ENCODE measurements at places on chromosomes 13 and 19.

DNA sequence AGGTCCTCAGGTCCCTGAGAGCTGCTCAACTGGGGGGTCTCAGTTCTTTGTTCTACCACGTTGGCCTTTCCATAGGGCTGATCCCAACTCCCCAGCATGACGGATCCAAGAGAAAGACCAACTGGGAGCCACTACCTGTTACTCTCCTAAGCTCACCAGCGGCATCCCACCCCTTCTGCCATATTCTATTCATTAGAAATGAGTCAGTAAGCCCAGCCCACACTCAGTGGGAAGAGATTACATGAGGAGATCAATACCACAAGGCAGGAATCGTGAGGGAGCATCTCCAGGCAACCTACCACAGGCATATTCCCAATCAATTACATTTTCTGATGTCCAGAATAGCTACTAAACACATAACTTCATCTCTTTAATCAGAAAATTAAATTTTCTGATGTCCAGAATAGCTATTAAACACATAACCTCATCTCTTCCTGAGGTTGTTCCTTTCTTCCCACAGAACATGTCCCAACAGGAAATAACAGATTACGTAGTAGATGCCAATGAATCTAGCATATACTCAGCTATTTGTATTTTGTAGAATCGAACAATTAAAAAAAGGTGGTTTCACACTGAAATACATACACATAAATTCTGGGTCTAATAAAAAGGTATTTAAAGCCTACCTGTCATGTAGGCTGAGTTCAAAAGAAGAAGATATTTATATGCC, 708.1 kb upstream of the ARGLU1 start:
- DNase-seq, result no peak

DNA sequence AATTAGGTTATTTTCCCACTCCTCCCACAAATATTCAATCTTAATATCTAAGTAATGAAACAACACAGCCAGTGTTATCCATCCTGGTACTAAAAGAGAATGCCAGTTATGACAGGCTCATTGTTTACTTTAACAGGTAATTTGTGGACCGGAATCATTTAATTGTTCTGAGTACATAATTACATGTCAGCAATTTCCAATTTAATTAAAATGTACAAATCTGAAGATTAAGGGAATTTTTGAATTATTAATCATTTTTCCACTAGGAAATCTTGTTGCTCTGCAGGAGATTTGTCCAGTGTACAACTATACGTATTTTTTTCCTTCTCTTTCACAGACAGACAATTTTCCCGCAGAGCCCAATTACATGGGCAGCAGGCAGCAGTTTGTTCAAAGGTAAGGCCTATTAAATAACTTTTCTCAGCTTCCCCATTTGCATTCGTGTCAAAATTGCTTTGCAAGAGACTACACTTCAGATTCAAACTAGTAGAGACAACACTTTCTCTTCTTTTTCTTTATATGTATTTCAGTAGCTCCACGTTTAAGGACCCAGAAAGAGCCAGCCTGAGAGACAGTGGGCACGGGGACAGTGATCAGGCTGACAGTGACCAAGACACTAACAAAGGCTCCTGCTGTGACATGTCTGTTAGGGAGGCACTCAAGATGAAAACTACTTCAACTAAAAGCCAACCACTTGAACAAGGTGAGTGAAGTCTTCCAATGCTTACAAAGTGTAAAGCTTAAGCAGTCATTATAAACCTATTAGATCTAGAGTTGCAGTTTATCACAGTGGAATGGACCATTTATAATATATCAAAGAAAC, 34.8 kb downstream of the PCDH17 start:
- no peak for DNase-seq

DNA sequence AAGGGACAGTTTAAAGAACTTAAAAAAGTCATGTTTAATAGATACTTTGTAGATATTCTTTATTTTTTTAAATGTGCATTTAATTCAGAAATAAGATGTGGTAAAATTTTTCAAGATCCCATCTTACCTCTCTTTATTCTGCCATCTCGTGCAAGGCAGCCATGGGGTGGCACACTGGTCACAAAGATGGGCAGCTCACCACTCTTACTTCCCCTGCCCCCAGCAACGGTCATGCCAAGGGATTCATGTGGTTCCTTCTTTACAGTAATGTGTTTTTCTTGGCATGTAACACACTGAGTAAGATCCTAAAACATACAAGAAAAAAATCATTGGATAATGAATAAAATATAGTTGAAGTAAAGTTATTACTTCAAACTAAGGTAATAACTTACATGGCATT, 64.2 kb downstream of the LNX2 start:
- DNase-seq, result no peak

- no peak for DNase-seq
These were observed 75.2 kb upstream of the MRI1 start for GRCh38 chr19:13689085-13689484.

GRCh38 chr13:79090552-79091124, 315.4 kb downstream of the RBM26 start:
- no peak for DNase-seq

- DNase-seq, result no peak
These were observed 1227.4 kb downstream of the PCDH17 start for GRCh38 chr13:58858870-58859371.

DNA sequence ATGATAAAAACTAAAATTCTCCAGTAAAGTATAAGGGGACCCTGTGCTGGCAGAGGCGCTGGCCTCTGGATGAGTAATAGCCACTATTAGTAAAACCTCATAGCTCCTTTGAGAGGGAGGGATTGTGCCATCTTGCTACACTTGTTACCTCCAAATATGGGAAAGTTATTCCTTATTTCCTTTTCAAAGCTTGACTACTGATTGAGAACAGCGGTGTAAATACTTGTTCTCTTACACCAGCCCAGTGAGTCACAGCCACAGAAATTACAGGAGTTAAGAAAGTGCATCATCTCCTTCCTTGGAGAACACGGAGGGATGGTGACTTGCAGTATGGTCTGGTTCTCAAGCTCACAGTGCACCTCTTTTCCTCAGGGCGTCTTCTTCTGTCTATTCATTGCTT, 379.0 kb downstream of the EFNB2 start:
- DNase-seq, result no peak

DNA sequence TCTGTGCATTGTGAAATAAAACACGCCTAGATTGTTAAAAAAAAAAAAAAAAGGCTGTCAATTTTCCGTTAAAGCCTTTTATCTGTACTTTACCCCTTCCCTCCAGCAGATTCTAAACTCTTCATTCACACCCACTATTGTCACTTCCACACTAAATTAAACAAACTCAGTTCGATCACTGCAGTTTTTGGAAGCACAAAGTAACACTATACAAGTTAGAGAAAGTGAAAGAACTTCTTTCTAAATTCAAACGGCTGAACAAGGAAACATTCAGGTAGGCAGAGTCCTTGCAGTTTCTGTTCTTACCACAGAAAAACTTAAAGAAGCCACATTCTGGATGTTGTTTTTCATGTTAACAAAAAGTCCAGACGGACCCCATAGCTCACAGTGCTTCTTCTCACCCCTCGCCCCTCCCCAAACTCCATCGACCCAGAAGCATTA, 27.5 kb upstream of the UBE2L5 start:
- DNase-seq, result no peak

DNA sequence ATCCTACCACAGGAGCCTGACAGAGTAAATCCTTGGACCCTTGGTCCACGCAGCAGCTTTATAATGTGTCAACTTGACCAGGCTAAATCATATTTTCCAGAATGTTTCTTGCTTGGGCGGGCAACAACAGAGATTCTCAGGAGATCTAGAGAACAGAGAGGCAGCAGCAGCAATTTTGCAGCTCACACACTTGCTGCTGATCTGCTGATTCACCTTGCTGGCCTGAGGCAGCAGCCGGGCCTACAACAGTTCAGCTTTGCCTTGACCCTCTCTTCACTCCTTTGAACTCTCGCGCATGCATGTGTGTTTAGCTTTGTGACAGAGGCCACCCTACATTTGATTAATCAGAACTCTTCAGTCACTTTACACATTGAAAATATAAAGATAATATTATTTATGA, 159.3 kb downstream of the UGGT2 start:
- DNase-seq, result no peak

DNA sequence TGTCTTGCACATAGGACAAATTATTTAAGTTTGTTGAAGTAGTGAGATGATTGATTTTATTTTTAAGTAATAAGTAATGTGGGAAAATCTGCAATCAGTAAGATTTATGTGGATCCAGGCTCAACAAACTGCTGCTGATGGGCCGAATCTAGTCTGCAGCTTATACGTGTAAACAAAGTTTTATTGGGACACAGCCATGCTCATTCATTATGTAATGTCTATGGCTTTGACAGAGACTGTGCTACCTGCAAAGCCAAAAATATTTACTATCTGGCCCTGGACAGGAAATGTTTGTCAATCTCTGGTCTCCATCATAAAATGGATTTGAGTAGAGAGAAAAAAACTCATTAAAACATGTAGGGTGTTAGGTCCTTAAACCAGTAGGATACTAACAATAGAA, 728.0 kb downstream of the GPC5 start:
- peak; percentile 34 for DNase-seq

DNA sequence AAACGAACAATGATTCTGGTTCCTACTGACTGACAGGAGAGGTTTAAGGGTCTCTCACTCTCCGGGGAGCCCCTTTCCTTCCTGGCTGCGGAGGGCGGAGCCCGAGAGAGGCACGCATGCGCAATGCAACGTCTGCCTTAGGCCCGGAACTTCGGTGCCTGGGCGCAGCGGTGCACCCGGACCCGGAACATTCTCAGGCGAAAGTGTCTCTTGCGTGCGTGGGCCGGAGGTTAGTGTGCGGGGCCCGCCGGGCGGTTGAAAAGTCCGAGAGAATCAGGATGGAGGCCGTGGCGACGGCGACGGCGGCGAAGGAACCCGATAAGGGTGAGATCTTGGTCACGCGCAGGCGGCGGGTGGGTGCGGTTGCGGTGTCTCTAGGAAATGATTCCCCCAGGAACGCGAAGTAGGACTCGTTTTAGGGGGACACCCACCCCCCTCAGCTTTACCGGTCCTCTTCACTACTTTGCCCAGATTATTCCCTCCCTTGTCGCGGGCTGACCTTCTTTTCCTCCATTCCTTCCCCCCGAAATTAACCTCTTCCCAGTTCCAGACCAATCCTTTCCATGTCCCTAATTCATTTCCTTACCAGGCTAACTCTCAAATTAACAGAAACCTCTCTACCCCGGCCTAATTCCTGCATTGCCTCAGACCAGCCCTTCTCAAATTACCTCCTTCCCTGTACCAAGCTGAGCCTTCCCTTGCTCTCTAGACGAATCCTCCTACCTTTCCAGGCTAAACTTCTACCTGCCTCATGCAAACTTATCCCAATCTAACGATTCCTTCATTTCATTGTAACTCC, at the start of gene CCDC97:
Gene CCDC97 (plus strand): TSS at position 140 of the 799 bp plus-strand sequence. CDS start 139 bp downstream, at position 279.
- peak; percentile 25 for DNase-seq

DNA sequence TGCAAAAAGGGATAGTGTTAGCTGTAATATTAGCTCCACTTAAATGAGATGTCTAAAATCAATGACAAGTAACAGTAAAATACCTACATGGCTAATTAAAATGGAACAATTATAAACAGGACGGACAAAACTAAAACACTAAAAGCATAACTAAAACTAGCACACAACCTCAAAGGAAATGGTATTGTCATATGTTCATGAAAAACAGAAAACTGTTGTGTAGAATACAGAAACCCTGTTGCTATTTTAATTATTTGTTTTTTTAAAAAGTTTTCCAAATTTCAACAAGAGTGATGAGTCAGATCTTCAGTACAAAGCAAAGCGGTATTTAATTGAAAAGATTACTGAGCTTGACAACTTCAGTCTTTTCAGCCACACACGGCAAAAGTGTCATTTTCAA, 4.2 kb downstream of the RCBTB2 start:
- no peak for DNase-seq

DNA sequence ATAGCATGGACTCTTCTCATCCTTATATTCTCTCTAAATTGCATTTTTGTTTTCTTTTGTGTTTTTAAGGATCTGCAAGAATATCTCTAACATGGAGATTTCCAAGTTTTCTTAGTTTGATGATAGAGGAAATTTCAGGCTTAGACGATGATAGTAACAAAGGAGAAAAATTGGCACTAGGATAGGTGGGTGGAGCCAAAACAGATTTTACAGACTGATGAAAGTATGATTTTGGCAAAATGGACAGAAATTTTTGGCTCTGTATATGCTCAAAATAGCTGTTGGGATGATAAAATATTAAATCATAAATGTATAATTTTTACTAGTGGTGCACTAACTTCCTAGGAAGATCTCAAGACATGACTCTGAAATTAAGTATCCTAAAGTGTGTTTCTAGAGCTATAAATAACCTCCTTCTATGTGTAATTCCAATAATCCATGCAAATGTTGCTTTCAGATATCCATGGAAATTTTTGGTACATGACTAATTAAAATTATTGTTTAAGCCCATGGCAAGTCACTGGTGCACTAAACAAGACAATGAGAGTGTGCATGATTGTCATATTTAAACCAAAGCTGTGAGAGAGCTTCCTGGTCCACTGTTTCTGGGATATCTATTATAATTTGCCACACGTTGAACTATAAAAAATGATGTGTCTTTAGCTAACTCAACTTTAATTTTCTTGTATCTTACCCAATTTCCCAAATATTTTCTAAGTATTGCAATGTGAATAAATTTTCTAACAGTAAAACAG, 55.8 kb upstream of the NBEA start:
- no peak for DNase-seq

DNA sequence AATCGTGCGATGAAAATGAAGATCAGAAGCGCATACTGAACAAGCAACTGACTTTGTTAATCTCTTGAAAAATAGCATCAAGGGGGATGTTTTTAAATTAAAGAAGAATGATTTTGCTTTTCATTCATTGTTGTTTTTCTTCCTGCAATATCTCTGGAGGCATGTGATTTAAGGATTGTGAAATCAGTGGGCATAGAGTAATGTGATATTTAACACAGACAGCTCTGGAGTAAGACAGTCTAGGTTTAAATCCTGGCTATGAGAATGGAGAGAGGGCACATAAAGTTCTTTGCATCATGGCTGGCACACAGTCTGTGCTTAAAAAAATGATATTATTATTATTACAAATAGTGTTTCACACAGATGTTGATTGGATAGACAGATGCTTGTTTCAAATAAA, 243.1 kb upstream of the NBEA start:
- DNase-seq, result no peak

DNA sequence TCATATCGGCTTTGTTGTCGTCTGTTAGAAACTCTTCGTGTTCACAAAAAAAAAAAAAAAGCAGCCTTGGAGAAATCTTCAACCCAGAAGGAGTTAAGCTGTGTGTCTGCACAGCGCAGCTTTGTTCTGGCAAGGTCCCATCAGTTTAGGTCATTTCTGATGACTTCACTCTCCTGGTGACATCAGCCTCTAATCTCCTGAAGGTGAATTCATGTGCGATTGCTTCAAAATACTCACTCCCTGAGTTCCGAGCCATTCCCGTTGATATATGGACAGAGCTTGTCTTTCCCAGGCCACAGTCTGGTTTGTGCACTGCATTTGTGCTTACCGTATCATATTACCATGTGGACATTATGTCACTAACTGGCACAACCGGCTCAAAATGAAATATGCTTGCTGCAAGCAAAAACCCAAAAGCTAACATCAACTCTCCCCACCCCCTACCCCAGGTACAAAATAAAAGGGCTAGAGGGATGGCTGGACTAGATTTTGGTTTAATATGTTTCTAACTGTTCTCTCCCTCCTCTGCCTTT, 342.4 kb downstream of the KCNRG start:
- peak; percentile 98 for DNase-seq

- peak; percentile 27 for DNase-seq
These were observed 8.1 kb downstream of the PTGIR start for GRCh38 chr19:46616631-46617322.

- no peak for DNase-seq
These were observed 82.0 kb downstream of the TEX26 start for GRCh38 chr13:31014456-31014855.

Measured in LNCaP clone FGC (cell line).